ENCODE measurements at places on chromosomes 4 and X. TPM values are rescaled to one million over a fixed set of nuclear protein-coding genes. Genes with fewer than 3 reads are reported as not detected.

Gene GAB1
- 41.8 TPM for total RNA-seq

Gene USP17L24
- total RNA-seq, result not detected

Gene CENPVL2
- not detected for total RNA-seq

Gene ABCG2
- total RNA-seq, result 5.0 TPM

Gene EVC
- total RNA-seq, result 21.3 TPM

Gene FDCSP
- total RNA-seq, result not detected

Gene MAGEA4
- total RNA-seq, result not detected

Gene AFM
- total RNA-seq, result not detected

Gene POU4F2
- not detected for total RNA-seq

Gene PLK4
- 37.7 TPM for total RNA-seq

Gene CXCL13
- not detected for total RNA-seq

Gene SHOX
- total RNA-seq, result not detected

Gene ZXDB
- 8.7 TPM for total RNA-seq

Gene NALF2
- total RNA-seq, result not detected

Gene TENM3
- total RNA-seq, result 6.2 TPM

Measured in endothelial cell of umbilical vein (primary cell).